ENCODE measurements at places on chromosomes 4 and X.
A peak's percentile ranks its signal among the peaks of the same experiment; 100 is the strongest.

DNA sequence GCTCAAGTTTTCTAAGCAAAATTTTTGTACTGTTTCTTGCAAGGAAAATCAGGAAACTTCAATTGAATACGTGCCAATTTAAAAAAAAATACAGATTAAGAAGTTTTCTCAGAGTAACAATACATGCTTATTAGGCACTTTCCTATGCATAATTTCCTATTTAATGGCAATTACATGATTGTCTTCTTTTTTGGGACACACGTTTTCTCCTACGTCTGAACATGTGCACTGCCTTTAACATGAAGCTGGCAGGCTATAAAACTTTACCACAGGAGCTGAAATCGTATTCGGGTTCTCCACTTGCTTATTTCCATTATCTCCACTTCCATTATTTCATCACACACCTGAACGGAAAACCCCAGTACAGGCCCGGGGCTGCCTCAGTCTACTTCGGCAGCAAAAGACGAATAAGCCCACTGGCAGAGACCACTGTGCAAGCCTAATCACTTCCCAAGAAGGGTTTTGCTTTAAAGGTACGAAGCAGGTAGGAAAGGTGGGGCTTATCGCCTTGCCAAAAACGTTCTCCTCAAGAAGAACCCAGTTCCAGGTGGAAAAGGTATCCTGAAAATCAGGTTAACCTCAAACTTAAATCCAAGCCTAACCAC is 575 bp downstream of the RCHY1 start:
- no peak for DNase-seq

DNA sequence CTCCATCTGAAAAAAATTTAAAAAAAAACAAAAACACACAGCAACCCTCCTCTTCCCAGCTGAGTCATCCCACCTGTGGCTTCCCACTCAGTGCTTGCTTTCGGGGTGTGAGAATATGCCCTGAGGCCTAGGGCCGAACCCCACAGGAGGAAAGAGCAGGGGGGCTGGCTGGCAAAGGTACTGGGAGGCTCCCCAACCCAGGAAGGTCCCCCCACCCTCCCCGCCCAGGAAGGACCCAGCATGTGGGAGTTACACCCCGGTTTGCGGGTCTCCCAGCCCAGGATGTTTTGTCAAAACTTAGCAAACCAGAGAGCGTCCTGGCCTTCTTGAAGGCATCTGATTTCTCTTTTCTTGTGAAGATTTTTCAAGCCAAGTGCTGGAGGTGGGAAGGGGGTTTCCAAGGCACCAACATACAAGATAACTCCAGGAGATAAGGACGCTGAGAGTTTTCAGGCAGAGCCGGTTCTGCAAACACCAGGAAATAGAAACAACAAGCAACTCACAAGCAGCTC is 25.7 kb upstream of the CSF2RA start:
- DNase-seq = peak; percentile 79

DNA sequence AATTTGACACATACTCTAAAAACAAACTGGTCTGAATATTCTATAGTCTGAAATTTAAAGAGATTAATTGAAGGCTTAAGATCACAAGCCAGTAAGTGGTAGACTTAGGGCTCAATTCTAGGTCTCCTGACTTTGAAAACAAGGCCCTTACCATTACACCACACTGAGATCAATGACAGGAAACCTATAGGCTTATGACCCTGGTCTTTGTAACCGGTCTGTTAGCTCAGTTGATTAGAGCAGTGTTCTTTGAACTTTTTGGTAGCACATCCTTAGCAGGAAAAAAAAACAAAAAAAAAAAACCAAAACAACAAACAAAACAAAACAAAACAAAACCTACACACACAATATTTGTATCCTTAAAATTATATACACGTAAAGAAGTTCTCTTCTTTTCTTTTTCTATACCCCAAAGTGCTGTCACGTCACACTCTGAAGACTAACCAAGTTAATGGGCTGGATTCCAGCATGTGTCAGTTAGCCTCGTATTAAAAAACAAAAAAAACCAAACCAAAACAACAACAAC is 55.4 kb downstream of the RPS6KA3 start:
- no peak for DNase-seq

- no peak for DNase-seq
Measured at GRCh38 chr4:6405397-6405706, 67.1 kb downstream of the PPP2R2C start.

GRCh38 chrX:109281483-109282275 is 200.2 kb downstream of the GUCY2F start:
- DNase-seq = no peak

DNA sequence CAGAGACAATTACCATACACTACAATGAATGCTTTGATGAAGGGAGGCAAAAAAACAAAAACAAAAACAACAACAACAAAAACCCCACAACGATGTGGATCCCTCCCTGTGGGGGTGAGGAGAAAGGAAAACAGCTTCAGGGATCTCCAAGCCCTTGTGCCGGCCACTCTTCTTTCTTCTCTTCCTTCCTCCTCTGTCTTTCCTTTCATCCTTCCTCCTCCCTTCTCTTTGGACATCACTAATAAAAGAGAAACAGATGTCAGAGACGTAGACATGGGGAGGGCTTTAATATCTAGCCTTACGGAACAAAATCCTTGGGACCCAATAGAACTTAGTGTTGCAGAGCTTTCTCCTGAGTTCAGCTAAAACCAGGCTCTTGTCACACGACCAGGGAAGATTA is 18.8 kb upstream of the STX18 start:
- DNase-seq = no peak

- peak; percentile 15 for DNase-seq
Measured at GRCh38 chr4:53654300-53654758, 63.0 kb upstream of the LNX1 start.

GRCh38 chr4:110132816-110133719 is 65.3 kb downstream of the ELOVL6 start:
- no peak for DNase-seq

GRCh38 chrX:68985135-68985755 is 156.4 kb downstream of the EFNB1 start:
- no peak for DNase-seq

- no peak for DNase-seq
Measured at GRCh38 chr4:146267826-146268225, 53.5 kb downstream of the REELD1 start.

- DNase-seq = peak; percentile 32
Measured at GRCh38 chr4:140052050-140052449, 101.9 kb downstream of the MAML3 start.

DNA sequence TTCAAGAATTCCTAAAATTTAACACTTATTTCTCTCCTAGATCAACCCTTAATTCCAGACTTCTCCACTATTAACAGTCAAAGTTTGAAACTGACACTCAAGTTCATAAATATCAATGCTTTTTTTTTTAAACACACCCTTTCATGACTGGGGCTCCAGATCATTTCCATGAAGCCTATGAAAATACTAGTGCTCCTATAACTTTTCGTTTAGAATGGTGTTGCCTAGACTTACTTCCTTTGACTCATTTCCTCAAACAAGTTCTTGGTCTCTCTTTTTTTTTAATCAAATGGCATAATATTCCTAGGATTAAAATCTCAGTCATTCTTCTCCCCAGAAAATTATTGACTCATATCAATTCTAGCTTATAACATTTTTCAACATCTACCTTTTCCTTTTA is 13.1 kb downstream of the ZMAT1 start:
- DNase-seq = no peak

- peak; percentile 83 for DNase-seq
Measured at GRCh38 chr4:150126864-150127203, 48.6 kb downstream of the DCLK2 start.

DNA sequence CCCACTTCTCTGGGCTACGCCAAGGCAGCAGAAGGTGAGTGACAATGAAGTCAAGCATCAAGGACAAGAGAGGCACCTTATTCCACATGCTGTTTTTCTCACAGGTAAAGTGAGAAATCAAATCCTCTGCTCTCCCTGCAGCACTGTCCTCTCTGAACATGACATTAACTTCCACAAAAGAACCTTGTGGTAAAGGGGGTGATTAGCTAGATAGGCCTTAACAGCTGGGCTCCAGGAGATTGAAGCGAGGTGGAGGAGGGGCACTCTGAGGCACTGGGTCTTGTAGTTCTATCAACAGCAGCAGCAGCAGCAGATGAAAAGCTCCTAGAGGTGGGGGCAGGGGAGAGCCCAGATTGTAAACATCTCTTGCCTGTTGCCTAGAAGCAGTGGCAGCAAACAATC is 96.8 kb upstream of the CXXC4 start:
- no peak for DNase-seq

GRCh38 chr4:78004270-78004669 is 52.9 kb upstream of the FRAS1 start:
- no peak for DNase-seq

- no peak for DNase-seq
Measured at GRCh38 chr4:24369507-24370029, 214.8 kb downstream of the DHX15 start.

DNA sequence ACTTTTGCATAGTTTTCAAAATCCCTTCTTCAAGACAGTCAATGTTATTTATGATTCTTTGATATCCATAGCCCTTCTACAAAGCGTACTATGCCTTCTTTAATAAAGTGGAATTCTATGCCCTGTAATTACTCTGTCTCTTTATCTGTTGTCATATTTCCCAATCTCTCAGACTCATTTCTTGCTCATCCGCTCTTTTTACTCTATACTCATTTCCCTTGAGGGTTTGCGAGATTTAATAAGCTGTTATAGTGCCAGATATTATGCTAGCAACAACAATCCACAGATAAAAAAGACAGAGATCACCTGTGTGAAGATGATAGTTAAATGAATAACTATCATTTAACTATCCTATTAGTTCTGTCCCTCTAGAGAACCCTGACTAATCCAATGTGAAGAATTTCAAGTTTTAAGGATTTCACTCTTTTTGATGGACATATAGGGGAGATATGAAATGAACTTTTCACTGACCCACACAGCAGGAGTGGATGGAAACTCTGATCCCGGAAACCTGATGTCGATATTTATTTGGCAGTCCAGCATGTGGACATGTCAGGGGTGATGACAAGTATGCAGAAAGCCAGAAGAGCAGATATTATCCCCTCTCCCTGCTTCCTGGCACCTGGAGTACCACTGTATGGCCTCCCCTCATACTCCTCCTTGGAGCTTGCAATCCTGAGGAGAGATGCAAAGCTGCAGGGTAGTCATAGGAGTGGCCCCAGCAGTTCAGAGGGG is 49.7 kb downstream of the TMEM156 start:
- no peak for DNase-seq

DNA sequence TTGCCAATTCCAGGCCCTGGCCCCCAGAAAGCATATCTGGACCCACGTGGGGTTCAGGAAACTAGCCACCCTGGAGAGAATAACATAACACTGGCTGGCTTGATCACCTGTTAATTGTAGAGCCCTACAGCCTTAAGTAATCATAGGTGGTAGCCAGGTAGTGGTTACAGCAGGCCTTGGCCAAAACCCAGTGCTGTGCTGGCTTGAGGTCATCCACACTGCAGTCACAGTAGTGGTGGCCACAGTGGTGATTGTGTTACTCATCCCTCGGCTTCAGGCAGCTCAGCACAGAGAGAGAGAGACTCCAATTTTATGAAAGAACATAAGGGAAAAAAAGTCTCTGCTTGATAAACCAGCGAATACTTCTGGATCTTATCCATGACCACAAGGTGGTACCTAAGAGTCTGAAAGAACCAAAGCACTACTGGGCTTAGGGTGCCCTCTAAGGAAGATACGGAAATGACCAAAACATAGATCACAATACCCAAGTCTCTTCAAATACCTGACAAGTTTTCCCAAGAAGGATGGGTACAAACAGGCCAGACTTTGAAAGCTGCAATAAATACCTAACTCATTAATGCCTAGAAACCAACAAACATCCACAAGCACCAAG is 46.6 kb upstream of the CDX4 start:
- DNase-seq = no peak

DNA sequence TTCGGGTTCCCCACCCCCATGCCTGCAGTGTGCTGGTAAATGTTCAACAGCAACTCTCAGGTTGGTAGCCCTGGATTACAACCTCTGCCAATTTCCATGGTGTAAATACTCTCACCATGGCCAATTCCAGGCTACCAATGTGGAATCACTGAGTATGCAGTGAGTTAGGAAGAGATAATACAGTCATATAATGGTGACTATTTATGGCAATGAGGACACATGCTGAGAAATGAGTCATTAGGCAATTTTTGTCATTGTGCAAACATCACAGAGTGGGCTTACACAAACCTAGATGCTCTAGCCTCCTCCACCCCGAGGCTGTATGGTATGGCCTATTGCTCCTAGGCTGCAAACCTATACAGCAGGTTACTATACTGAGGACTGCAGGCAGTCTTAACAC is 4.6 kb upstream of the CLDN24 start:
- DNase-seq = peak; percentile 36

- DNase-seq = no peak
Measured at GRCh38 chr4:51831133-51831532, 11.8 kb upstream of the DCUN1D4 start.

DNA sequence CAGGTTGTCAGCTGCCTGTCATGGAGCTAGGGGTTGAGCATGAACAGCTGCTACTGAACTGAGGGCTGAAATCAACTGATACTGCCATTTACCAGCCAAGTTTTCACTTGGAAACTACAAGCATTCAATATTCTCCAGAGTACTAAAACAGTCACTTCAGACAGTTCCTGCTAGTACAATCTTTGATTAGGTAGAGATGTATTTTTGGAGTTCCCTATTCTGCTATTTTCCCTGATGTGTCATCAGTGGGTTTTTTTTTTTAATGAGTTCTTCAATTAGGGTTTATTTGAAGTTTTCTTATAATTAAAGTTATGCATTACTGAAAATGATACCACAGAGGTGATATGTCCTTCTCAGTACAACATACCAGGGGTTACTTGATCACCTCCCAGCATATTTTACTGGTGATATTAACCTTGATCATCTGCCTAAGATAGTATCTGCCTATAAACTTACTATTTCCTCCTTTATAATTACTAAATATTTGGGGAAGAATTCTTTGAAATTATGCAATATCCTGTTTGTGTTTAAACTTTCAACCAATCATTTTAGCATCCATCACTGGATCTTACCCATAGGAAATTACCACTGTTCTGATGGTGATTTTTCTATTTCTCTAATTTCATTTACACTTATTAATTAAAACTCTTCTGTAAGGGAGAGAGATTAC is 13.6 kb downstream of the PDCL2 start:
- DNase-seq = no peak

- DNase-seq = no peak
Measured at GRCh38 chrX:113455582-113455981, 615.0 kb upstream of the AMOT start.

- no peak for DNase-seq
Measured at GRCh38 chr4:186780291-186781031, 56.8 kb upstream of the FAT1 start.

DNA sequence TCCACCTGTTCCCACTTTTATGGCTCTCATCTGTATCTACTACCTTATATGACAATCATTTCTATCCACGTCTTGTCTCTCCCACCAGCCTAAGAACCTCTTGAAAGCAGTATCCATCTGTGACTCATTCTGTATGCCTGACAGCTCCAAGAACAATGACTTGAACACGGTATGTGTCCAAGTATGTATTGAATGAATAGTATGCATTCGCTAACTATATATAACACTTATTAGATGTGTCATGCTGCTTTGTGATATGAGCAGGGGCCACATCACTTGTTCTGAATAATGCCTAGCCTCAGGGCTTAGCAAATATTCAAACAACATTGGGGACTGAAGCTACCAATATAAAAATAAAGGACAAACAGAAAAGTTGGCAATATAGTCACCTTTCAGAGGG is 4.9 kb downstream of the OPHN1 start:
- DNase-seq = peak; percentile 50
